Left lung (tissue), 14 donors: ENCODE measurements at places on chromosomes 1 and 21. TPM values are rescaled to one million over a fixed set of nuclear protein-coding genes. Genes with fewer than 3 reads are reported as not detected.

NPHS2 gene
- polyA plus RNA-seq, result 3.3 TPM

RIIAD1 gene
- 1.2 TPM for polyA plus RNA-seq

TTC24 gene
- polyA plus RNA-seq, result 0.34 TPM

KCND3 gene
- polyA plus RNA-seq, result 0.32 TPM

LCE1C gene
- not detected for polyA plus RNA-seq

TM2D1 gene
- polyA plus RNA-seq, result 82.3 TPM

AUNIP gene
- polyA plus RNA-seq, result 3.0 TPM

NIPAL3 gene
- polyA plus RNA-seq, result 13.9 TPM

CDK11A gene
- polyA plus RNA-seq, result 41.2 TPM

ANGPTL1 gene
- polyA plus RNA-seq, result 11.6 TPM

MXRA8 gene
- 150 TPM for polyA plus RNA-seq

CCT3 gene
- polyA plus RNA-seq, result 266 TPM

C1orf232 gene
- not detected for polyA plus RNA-seq
